ENCODE measurements at places on chromosomes 3 and 15. TPM values are rescaled to one million over a fixed set of nuclear protein-coding genes. Genes with fewer than 3 reads are reported as not detected.

Gene C3orf20
- polyA plus RNA-seq: 0.02 TPM

Gene PRKCD
- 15.3 TPM for polyA plus RNA-seq

Gene CLDN11
- polyA plus RNA-seq: 1.5 TPM

Gene TMEM266
- polyA plus RNA-seq: 1.2 TPM

DNA sequence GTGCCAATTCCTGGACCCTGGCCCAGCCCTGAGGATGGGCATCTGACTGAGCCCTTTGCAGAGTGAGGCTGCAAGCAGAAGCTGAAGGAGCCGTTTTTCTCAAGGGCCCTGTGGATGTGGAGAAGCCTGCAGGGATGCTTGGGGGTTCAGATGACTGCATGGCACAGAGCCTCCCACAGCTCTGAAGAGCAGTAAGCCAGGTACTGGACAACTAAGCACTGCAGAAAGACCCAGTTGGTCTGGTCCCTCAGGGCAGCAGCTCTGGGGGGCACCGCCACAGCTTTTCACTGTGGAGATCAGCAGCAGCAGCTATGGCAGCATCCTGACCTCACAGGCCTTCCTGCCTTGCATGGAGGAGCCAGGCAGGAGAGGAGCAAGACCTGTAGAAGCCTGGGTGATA lies 67.6 kb downstream of the CRYGS start:
- DNase-seq: no peak

DNA sequence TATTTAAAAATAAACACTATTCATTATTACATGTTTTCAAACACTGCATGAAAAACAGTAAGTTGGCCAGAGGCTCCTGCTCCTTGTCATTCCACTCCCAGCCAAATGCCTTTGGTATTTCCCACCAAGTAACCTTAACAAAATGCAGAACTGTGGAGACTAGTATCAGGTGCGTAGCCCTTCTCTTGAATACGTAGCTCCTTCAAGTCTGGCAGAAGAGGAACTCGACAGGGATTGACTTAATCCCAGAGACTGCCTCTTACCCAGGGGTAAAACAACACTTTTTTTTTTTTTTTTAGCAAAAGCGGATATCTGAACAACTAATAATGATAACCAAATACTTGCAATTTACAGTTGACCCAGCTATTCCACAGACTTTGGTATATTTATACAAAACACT lies 738 bp downstream of the COMMD2 start:
- no peak for DNase-seq

DNA sequence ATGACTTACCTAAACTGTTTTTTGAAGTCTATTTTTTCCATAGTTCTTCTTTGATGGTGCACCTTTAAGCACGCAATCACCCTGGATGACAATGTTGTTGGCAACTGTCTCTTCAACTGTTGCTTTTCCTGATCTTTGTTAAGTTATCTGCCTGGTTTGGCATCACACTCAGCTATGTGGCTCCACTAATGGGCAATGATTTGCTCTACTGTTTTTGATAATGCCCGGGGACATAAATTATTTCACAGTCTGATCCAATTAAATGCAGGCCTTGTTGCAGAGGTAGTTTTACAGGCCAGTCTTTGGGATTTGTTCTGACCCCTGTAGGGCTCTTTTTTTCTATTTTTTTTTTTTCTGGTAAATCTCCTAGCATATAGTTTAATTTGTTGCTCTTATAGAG lies 436.3 kb downstream of the ZNF385D start:
- DNase-seq: no peak

- DNase-seq: no peak
Measured at GRCh38 chr3:102745881-102746280, 311.1 kb downstream of the ZPLD1 start.

DNA sequence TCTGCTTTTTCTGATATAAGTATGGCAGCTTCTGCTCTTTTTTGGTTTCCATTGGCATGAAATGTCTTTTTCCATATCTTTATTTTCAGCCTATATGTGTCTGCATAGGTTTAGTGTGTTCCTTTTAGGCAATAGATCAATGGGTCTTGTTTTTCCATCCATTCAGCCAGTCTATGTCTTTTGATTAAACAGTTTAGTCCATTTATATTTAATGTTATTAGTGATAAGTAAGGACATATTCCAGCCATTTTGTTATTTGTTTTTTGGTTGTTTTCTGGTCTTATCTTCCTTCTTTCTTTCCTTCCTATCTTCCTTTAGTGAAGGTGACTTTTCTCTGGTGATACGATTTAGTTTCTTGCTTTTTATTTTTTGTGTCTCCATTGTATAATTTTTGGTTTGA lies 101.3 kb upstream of the LRRC3B start:
- DNase-seq: no peak

- DNase-seq: no peak
Measured at GRCh38 chr3:194050782-194051320, 85.1 kb upstream of the HES1 start.

GRCh38 chr15:89416339-89417183 lies 79.8 kb downstream of the RHCG start:
- DNase-seq: peak; percentile 64

- DNase-seq: no peak
Measured at GRCh38 chr15:35477312-35478262, 68.4 kb downstream of the DPH6 start.

All from thymus (tissue), 14 donors.